ENCODE measurements at places on chromosomes 12 and 14.

DNA sequence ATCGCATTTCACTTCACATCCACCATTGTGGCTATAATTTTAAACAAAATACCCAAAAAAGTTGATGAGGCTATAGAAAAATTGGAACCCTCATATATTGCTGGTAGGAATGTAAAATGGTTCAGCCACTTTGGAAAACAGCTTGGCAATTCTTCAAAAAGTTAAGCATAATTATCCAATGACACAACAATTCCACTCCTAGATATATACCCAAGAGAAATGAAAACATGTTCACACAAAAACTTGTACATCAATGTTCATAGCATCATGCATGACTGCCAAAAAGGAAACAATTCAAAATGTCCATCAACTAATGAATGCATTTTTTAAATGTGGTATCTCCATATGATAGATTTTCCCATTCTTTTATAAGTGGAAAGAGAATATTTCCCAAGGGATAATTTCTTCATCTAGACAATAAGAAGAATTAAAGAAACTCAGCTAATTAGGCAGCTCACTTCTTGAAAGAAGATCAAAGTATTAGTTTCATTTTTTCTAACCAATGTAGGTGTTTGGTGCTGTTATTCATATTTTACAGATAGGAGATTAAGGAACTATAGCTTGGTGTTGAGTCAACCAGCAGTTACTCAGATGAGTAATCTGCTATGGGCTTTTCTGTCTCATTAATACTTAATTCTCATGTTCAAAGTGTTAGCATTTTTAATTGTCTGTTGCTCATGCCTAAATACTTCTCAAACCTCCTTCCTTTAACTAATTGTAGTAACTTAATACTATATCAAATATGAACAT lies 32.8 kb downstream of the YEATS4 start:
- DNase-seq, result no peak

DNA sequence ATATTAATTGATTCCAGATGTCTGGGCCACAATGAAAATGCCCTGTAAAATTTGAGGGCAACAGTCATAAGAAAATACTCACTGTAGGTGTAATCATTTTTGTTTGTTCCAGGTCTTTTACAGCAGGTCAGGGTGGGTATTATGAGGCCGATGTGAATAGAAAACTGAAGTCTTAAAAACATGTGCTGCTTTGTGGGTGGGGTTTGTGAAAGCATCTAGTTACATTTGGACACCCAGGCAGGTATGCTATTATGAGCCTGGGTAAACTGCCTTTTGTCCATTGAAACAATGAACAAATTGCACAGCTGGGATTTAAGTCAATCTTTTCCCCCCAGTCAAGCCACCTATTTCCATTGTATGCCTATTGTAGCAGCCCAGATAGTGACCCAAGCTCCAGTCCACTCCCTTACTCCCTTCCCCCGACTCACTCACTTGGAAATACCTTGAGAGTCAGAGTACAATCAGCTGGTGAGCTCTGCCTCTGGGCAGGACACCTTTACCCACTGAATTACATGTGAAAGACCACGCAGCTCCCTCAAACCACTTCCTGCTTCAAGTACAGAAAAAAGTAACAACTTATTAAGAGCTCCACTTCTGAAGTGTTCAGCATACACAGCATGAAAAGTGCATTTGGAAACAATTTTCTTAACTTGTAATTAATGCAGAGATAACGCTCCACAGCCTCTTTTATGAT lies 1.8 kb downstream of the IGF1 start:
- DNase-seq, result no peak

DNA sequence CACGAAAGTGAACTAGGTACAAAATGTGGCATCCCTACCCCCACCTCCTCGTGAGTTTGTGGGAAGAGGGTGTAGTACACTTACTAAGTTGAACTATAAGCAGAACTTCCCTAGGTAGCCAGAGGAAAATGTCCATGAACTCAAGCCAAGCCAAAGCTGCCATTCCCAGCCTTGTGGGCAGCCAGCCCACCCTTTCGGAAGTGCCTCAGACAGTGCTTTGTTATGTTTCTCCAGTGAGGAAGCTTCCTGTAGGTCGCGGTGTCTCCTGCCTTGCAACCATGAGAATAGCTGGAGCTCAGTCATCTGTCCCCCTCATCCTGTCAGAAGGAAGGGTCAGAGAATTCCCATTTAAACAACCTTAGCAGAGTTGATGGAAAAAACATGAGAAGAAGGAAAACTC lies 266.9 kb downstream of the DUSP6 start:
- DNase-seq, result no peak

GRCh38 chr14:37054869-37055268 lies 117.5 kb downstream of the SLC25A21 start:
- no peak for DNase-seq

DNA sequence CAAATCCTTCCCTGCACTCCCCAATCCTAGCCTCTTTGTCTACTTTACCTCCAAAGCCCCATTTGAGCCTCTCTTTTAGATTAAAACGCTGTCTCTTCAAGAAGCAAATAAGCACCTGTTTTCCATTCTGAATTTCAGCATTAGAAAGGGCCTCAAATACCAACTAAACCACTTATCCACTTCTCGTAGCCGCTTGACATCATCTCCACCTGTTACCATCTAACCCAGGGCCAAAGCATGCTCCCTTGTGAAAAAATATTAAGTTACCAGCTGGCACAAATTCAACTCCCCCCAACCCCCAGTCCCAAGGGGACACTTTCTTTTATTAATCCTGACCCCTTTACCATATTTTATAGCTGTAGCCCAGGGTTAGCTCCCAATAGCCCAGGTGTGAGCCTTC lies 43.1 kb downstream of the GPHB5 start:
- no peak for DNase-seq

GRCh38 chr12:15728118-15728598 lies 61.0 kb downstream of the EPS8 start:
- DNase-seq, result no peak

DNA sequence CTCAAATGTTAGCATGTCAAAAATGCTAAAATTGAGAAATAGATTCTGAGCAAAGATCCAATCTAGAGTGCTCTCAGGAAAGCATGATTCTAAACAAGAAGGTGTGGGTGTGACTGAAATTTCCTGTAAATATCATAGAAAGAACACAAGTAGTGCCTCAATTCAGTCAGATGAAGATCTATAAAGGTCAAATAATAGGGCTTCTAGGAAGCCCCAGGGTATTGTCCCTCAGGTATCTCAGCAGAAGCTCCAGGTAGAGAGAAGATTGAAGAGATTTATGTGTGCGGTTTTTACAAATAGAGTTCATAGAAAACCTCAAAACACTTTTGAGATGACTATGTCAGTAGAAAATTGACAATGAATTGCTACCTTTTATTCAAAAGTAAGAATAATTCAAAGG lies 13.0 kb downstream of the KLRD1 start:
- no peak for DNase-seq

GRCh38 chr12:1974812-1975211 lies 29.4 kb downstream of the DCP1B start:
- DNase-seq, result no peak

- no peak for DNase-seq
Measured at GRCh38 chr12:93080994-93081809, 152.1 kb upstream of the EEA1 start.

DNA sequence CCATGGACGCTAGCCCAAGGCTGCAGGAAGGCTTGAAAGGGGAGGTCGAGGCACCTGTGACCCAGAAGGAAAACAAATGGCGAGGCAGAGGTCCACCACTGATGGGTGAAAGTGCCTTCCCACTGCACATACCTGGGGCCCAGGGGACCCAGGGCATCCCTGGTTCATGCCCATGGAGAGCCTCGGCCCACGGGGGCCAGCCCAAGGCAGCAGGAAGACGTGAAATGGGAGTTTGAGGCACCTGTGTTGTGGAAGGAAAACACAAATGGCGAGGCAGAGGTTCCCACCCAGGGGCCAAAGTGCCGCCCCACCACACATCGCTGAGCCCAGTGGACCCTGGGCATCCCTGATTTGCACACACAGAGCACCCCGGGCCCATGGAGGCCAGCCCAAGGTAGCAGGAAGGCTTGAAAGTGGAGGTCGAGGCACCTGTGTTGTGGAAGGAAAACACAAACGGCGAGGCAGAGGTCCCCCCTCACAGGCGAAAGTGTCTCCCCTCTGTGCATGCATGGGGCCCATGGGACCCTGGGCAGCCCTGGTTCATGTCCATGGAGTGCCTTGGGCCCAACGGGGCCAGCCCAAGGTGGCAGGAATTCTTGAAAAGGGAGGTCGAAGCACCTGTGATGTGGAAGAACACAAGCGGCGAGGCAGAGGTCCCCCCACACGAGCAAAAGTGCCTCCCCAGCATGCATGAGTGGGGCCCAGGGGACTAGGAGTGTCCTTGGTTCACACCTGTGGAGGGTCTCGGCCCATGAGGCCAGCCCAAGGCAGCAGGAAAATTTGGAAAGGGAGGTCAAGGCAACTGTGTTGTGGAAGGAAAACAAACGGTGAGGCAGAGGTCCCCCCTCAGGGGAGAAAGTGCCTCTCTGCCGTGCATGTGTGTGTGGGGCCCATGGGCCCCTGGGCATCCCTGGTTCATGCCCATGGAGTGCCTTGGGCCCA lies 383.3 kb downstream of the ALG10 start:
- no peak for DNase-seq

DNA sequence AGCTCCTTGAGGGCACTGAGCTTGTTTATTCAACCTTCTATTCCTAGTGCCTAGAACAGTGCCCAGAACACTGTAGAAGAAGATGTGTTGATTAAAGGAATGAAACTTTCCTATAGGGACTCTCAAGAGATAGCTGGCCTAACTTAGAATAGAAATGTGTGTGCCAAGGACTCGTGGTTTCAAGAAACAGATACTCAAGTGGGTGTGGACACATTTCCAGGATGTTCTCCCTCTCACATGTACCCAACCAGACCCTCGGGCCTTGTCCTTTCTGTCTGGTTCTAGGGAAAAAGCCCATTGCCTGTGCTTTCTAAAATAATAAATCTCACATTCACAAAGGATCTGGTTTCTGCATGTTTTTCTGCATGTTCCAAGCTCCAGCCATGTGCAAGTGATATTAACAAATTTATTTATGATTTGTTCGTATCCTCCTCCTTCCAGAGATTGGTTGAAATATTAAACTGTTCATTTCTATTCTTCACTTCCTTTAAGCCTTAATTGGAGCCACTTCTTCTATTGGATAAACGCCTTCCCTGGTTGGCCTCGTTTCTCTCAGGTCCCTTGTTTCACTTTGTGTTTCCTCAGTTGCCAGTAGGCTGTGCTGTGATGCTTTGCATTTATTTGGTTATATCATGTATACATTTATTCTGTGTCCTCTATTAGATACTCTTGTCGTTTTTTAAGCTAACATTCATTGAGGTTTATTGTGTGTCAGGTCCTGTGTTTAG lies 89.8 kb downstream of the CRADD start:
- DNase-seq, result no peak

GRCh38 chr12:67539329-67539728 lies 109.2 kb upstream of the DYRK2 start:
- DNase-seq, result no peak

DNA sequence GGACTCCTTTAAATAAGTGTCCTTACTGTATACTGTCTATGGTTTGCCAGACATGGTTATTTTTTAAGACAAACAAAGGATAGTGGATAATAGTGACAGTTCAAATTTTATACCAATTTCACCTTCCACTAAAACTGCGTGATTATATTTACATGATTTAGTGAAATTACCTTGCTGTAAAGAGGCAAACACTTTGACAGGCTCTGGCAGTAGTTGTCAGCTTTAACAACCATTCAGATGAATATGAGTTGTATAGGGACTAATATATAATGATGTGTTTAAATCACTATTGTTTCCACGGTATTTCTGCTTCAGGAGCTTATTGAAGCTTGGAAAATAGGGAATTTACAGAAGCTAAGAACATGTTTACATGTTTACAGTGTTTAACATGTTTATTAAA lies 1364.0 kb downstream of the FSCB start:
- DNase-seq, result no peak

DNA sequence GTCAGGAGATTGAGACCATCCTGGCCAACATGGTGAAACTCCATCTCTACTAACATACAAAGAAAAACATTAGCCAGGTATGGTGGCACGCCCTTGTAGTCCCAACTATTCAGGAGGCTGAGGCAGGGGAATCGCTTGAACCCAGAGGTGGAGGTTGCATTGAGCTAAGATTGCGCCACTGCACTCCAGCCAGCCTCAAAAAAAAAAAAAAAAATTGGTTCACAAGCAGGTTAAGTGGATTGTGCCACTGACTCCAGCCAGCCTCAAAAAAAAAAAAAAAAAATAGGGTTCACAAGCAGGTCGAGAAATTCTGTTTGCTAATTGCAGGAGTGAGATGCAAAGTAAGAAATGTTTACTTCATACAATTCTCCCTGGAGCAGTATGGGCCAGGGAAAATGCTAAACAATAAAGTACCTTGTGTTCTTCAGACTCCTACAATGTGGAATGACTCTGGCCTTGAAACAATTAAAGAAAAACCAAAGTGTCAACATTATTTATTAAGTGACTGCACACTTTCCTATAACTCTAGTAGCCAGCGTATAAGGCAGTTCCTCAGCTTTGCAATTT lies 6.1 kb downstream of the EDDM3B start:
- no peak for DNase-seq

All from T follicular helper cell (primary cell).